IPS-NIHi11 (cell line): ENCODE measurements at places on chromosomes 6 and 20.

GRCh38 chr6:104580452-104580851 is 279.3 kb downstream of the HACE1 start:
- DNase-seq: no peak

GRCh38 chr20:3235666-3236324 is 3.2 kb downstream of the SLC4A11 start:
- no peak for DNase-seq

DNA sequence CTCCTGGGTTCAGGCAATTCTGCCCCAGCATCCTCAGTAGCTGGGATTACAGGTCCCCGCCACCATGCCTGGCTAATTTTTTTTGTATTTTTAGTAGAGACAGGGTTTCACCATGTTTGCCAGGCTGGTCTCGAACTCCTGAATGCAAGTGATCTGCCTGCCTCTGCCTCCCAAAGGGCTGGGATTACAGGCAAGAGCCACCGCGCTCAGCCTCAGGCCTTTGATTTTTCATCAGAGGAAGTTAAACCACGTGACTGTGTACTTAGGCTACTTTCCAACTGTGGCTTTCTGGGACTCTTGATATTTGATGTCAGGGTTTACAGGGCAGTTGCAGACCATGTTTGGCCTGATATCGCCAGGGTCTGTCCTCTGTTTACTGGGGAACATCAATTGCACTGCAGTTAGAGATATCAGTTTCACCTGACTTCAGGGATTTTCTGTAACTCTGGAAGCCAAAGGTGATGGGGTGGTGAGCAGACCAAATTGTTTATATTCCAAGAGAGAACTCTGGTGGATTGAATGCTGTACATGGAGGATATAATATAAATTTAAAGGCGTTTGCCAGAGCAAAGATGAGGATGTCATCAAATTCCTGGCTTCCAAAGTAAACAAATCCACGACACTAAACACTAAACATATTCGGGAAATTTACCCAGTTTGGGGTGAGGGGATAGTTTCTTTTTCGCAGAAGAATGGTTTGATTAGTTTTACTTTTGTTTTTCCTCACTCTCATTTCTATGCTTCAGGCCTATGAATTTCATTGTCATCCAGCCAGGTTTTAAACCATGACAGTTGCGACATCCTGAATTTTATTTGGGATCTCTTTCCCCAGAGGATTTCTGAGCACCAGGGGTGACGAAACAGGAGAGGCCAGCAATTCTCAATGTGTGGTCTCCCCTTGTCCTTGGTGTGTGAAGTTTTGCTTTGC is 4.2 kb downstream of the PSMF1 start:
- no peak for DNase-seq

DNA sequence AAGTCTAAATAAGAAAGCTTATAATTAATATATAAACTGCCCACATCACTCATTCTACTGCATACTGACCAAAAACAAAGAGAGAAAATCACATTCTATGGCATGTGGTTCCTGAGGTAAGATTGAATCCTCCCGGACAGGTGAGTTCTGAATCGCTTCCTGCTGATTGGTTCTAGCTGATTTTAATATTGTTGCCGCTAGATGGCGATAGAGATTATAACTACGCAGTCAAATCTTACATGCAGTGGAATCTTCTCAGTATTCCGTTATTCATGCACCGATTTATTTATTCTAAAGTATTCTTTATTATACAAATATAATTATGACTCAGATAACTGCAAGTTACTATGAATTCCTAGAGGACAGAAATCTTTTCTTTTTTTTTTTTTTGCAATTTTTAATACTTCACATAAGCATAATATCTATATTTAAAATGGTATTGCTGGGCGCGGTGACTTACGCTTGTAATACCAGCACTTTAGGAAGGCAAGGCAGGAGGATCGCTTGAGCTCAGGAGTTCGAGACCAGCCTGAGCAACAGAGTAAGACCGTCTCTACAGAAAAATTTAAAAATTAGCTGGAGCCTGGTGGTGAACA is 24.2 kb upstream of the TMX4 start:
- DNase-seq: peak; percentile 75

DNA sequence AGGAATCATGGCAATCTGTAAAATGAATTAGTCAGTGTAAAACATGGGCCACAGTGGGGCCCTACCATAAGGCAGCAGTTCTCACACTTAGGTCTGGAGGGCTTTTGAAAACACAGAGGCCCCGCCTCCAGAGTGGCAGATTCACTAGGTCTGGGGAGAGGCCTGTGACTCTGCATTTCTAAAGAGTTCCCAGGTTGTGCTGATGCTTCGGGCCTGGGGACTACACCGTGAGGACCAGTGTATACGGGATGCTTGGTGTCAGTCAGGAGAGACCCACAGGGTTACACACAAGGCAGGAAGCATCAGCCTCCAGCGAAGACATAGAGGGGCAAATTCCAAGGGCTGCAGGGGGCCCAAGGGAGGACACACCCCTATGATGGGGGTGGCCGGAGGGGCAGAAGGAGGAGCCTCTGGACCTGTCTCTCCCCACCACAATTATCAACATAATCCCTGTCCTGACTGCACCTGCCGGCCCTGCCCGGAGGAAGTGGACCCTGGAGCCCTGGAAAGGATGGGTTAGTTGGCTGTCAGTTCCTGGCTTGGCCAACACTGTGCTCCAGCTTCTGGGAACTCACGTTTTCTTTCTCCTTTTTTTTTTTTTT is 46.7 kb downstream of the FGD2 start:
- DNase-seq: peak; percentile 78

DNA sequence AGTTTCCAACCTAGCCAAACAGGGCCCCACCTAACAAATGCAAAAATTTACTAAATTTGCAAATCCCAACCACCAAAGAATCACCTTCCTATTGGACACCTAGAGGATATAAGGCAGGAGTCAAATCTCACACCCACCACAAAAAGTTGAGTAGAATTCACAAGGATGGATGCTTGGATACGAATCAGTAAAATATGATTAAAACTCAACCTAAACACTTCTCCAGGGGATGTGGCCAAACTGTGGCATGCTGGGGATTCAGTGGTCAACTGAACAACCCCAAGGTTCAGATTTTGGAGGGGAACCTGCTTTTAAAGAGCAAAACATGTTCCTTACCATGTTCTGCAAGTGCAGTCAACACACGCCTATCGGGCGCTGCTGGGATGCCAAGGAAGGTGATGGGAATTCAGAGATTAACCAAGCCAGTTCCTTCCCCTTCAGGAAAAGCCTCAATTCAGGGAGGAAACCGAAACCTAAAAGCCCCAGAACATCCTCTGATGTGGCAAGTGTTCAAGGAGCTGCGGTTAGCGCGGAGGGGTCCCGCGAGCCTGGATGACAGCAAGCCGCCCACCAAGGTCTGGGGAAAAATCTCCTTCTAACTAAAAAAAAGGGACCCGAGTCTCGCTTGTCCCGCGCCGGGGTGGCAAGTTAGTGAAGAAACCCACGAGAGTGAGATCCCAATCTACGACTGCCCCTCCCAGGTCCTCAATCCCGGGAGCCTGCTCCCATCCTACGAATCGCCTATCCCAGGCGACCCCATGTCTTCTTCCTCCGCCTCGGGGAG is 902 bp downstream of the SAMHD1 start:
- DNase-seq: peak; percentile 42
